ENCODE measurements at places on chromosomes 4 and X.

- DNase-seq, result no peak
Observed at GRCh38 chr4:24433515-24434214, 150.7 kb downstream of the DHX15 start.

DNA sequence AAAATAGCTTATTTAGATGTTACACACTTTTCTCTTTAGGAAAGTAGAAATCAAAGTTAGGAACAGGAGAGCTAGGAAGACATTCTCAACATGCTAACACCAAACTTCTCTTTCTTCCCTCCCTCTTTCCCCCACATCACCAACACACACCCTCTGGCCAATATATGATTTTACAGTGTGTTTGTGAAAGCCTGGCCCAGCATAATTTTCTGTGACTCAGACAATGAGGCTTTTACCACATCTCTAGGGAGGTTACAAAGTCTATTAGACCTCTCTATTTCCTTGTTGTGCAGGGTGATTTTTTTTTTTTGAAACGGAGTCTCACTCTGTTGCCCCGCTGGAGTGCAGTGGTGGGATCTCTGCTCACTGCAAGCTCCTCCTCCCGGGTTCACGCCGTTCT, 189.9 kb downstream of the AASDH start:
- no peak for DNase-seq

DNA sequence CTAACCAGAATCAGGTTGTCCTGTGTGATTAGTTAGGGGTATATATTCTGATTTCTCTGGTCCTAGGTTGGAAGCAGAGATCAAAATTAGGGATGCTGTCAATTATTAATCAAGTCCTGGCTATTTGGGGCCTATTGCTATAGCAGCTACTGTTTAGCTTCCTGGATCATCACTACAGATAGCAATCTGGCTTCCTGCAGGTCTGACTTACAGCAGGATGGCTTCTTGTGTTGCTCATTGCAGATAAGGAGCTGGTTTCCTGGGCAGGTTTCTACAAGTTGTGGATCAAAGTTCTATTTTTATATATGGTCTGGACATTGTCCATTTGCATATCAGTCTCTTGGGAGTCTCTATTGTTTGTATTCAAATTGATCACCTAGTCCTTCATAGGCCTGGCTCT, 57.7 kb upstream of the C4orf54 start:
- DNase-seq, result no peak

GRCh38 chrX:16629909-16630308, 20.0 kb upstream of the S100G start:
- no peak for DNase-seq

DNA sequence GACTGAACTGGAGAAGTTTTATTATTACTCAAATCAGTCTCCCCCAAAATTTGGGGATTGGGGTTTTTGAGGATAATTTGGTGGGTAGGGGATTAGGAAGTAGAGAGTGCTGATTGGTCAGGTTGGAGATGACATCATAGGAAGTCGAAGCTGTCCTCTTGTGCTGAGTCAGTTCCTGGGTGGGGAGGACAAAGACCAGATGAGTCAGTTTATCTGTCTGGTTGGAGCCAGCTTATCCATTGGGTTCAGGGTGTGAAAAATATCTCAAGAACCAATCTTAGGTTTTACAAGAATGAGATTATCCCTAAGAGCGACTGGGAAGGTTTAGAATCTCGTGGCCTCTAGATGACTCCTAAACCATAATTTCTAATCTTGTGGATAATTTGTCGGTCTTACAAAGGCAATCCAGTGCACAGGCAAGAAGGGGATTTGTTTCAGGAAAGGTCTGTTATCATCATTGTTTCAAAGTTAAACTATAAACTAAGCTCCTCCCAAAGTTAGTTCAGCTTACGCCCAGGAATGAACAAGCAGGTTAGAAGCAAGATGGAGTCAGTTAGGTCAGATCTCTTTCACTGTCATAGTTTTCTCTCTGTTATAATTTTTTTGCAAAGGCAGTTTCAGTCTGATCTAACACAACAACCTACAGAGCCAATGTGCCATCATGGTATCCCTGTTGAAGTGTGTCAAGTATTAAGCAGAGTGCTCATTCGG, 274.5 kb downstream of the SLC7A11 start:
- DNase-seq, result no peak

GRCh38 chr4:117773064-117773936, 261.0 kb upstream of the NDST3 start:
- DNase-seq, result no peak

- no peak for DNase-seq
Observed at GRCh38 chr4:6419452-6420028, 52.9 kb downstream of the PPP2R2C start.

DNA sequence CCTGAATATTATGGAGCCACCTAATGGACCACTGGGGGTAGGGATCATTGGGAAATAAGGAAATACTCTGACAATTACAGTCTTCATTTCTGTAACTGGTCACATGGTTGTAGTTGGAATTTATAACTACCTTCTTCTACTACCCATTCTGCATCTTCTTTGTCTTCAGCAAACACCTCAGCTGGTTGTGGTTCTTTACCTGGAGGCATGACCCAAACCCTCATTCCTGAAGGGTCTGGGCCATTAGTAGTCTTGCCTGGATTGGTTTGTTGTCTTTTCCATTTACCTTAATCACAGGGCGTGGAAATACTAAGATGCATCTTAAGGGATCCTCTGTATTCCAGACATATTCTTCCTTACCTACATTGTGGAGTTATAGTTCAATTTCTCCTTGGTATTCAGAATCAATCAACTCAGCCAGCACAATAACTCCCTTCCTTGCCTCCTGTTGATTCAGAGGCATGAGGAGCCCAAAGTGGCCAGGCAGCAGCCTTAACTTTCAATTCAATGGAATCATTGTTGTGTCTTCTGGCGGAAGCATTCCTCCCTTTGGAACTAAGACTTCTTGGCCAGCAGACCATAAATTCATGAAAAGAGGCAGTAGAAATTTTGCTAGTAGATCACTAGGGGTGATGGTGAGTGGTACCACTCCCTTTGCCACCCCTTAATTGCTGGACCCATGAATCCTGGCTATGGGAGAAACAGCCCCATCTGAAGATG, 75.7 kb upstream of the RAP2C start:
- no peak for DNase-seq

GRCh38 chr4:79421483-79421882, 13.5 kb upstream of the GK2 start:
- no peak for DNase-seq

GRCh38 chrX:136271300-136271699, 20.1 kb upstream of the MAP7D3 start:
- no peak for DNase-seq

- DNase-seq, result no peak
Observed at GRCh38 chr4:122901247-122902010, 21.0 kb downstream of the NUDT6 start.

DNA sequence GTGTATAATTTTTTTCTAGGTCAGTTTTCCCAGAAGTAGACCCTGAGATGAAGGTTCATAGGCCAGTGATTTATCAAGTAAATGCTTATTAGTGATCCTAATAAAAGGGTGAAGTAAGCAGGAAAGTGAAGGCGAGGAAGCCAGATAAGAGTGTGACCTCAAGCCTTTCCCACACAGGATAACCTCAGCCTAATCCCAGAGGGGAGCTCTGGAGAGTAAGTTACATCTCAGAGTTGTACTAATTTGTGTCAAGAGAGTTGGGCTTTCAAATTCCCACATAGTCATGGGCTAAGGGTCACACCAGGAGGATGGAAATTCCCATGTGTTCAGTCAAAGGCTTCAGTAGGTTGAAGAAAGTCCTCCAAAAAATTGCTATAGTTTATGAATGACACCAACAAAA, 191.4 kb downstream of the ADGRA3 start:
- no peak for DNase-seq

Data from activated CD4-positive, alpha-beta T cell treated with anti-CD3 and anti-CD28 coated beads for 1 hour (primary cell).